ENCODE measurements at places on chromosomes 2 and 18.

DNA sequence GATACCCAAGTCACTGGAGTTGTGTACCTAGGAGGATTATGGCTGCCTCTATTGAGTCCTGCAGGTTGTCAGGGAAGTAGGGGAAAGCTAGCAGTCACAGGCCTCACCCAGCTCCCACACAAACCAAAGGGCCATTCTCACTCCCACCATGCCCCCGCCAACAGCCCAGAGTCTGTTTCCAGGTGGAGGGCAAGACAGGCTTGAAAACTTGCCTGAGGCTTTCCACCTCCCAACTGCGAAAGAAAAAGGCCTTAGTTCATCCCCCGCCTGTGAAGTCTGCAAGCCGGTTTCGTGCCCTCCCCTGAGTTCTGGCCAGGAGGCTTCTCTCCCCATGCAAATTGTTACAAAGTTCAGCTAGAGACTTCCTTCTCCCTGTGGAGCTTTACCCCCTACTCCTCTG is 270.3 kb downstream of the TXNL1 start:
- no peak for DNase-seq

- no peak for DNase-seq
Measured at GRCh38 chr2:62455957-62456692, 49.9 kb downstream of the TMEM17 start.

DNA sequence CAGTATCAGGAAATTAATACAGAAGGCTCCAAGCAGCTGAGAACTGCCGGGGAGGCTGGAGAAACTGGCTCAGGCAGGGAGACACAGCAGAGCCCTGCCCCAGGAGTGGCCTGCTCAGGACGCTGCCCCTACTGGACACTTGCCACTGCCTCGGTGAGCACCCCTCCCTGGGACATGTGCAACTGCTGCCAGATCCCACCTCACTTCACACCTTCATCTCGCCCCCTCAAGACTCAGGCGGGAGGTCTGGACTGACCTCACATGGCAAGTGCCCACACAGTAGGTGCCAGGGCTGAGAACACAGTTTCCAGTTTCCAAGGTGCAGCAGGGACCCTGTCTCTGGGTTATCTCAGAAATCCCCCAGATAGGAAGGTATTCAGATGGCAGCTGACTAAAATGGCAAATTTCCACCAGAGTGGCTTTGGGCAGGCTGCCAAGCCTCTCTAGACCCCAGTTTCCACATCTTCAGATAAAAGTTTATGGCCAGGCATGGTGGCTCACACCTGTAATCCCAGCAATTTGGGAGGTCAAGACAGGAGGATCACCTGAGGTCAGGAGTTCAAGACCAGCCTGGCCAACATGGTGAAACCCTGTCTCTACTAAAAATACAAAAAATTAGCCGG is 33.7 kb upstream of the LBH start:
- no peak for DNase-seq

DNA sequence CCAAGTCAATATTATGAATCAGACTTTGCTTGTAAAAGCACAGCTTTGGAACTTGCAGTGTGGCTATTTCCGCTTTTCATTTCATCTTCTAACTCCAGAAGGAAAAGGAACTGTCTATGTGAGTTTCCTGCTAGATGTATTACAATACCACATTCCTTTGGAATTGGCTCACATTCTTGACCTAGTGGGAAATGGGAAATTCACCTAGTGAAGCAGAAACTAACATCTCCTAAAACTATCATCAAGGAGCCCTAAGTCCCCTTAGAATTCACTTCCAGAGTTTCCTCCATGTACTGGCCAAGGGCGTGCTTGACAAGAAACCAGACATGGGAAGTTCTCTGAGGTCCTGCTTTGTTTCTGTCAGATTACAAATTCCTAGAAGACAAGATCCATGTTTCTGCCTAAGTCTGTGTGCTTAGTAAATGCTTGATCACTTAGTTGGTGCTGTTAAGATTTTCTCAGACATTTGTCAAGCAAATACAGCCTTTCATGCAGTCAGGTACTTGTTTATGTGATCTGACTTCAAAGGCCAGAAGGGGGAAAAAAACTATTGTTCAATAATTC is 275.7 kb upstream of the FN1 start:
- peak; percentile 82 for DNase-seq

- DNase-seq, result no peak
Measured at GRCh38 chr2:205218056-205218455, 464.2 kb upstream of the NRP2 start.

Data from Daoy (cell line).